ENCODE measurements at places on chromosomes 2 and 18. TPM values are rescaled to one million over a fixed set of nuclear protein-coding genes. Genes with fewer than 3 reads are reported as not detected.

DNA sequence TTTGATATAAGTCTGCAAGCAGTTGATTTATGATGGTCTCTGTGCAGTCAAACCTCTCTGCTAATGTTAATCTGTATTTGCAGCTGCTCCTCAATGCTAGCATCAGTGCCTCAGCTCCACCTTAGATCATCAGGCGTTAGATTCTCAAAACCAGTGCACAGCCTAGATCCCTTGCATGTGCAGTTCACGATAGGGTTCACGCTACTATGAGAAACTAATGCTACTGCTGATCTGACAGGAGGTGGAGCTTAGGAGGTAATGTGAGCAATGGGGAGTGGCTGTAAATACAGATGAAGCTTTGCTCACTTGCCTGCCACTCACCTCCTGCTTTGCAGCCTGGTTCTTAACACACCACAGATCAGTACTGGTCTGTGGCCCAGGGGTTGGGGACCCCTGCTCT, 18.4 kb downstream of the RBKS start:
- DNase-seq, result no peak

GRCh38 chr2:156532989-156533388, 96.8 kb downstream of the GPD2 start:
- DNase-seq, result no peak

GRCh38 chr2:223967981-223968380, 10.7 kb downstream of the MRPL44 start:
- no peak for DNase-seq

The SPAG16 gene
- total RNA-seq, result 25.5 TPM

The RAPGEF4 gene
- total RNA-seq, result 1.5 TPM
